ENCODE measurements at places on chromosomes 1 and 21. TPM values are rescaled to one million over a fixed set of nuclear protein-coding genes. Genes with fewer than 3 reads are reported as not detected.

GRCh38 chr1:209844695-209845407 is 17.1 kb downstream of the UTP25 start:
- DNase-seq: no peak

- peak; percentile 79 for DNase-seq
Measured at GRCh38 chr21:35063428-35064172, 14.5 kb upstream of the RUNX1 start.

DNA sequence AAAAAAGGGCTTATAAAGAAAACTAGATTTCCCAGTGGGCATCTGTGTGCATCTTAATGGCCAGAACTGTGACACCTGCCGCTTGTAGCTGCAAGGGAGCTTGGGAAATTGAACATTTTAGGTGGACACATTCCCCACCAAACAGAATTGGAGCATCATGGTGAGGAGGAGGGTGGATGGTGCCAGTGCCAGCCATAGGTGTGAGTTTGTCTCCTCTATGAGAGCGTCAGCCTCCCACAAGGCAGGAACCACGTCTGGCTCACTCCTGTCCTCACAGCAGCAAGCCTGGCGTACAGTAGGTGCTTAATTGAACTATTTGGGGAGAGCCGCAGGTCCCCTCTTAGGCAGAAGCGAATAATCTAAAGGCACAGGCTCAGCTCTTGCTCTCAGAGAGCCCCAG is 124.5 kb upstream of the TMEM51 start:
- DNase-seq: no peak

DNA sequence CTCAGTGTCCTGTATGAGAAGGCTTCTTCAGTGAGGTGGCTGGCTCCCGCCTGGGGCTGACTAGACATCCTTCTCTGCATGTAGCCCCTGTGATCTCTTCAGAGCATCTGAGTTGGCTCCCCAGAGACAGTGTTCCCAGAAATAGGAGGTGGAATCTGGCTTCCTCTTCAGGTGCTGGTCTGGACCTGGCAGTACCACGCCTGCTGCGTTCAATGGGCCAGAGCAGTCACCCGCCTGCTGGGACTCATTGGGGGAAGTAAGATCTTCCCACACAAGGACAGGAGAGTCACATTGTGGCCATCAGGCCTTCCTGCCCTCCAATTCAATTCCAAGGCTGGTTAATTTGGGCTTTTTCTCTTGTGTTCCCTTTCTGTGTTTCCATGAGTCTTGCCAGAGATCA is 51.0 kb downstream of the ADARB1 start:
- DNase-seq: no peak

DNA sequence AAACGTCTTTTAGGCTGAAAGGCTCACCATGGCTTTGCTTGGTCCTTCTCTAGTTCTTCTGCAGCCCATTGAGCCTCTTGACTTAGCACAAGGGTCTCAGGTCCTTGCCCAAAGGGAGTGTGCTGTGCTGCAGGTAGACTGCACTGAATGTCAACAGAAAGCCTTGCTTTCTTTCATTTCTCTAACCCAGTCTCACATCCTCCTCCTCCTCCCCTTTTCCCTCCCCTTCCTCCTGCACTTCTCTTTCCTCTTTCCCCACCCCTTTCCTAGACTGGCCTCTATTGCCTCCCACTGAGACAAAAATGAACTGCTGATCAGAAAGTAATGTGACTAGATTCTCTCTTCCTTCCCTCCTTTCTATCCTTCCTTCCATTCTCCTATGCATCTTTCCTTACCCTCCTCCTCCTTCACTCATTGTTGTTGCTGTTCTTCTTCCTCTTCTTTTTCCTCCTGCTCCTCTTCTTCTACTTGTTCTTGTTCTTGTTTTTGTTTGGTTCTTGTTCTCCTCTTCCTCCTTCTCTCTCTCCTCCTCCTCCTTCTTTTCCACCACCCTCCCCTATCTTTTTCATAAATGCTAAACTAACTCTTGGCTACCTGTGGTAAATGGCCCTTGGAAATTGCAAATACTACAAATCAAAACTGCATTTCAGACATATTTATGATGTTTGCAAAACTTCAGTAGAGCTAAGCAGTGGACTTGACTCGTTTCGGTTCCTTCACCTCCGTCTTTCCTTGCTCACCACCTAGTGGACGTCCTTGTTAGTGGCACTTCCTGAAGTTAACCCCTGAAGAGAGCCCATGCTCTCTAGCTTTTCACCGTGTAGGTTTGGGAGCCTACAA is at the start of gene SELL:
Gene SELL, minus strand, starts transcription at position 152 of the 840 bp plus-strand sequence. Its CDS starts 122 bp downstream, at position 30.
- DNase-seq: peak; percentile 90

Gene KCND3
- total RNA-seq: not detected

Gene ETV3L
- not detected for total RNA-seq

Gene RNF223
- 0.37 TPM for total RNA-seq

DNA sequence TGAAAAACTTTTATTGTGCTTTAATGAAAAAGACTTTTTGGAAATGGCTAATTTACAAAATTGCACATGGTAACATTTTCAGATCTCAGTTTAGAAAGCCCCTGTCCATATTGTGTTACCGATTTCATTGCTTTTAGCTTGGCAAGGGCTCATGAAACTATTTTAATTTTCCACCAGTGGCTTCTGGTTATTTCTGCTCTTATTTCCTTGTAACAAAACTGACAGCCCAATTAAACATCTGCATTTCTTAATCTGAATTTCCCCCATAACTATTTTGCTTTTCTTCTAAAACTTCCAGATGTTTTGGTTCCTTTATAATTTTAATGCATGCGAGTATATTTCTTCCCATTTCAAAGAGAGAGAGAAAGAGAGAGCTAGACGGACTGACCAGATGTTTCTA is 264.8 kb downstream of the PTPRC start:
- no peak for DNase-seq

Gene USH2A
- not detected for total RNA-seq

Gene SAMSN1
- total RNA-seq: 6.8 TPM

DNA sequence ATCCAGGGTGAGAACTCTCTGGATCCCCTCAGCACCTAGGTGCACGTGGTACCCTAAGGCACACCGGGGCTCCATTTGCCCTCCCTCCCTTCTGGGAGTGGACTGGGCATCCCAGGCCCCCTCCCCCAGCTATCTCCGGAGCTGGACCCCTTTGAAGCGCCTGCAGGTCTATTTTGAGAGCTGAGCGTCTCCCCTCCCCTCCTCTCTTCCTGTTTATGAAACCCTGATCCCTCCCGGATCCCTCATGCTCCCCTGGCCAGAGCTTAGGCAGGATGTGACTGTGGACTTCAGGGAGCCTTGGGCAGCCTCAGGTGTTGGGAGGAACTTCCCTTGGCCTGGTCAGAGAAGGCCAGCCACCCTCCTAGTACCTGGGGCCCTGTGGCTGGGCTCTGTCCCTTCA is 10.2 kb downstream of the RPS6KA1 start:
- DNase-seq: no peak

Gene FMN2
- 5.3 TPM for total RNA-seq

- DNase-seq: no peak
Measured at GRCh38 chr1:36771660-36772284, 262.5 kb downstream of the GRIK3 start.

Measured in MCF 10A (cell line).